Inflammatory macrophage treated with lipopolysaccharide for 4 hours (primary cell): ENCODE measurements at places on chromosomes 7 and 10.
A peak's percentile ranks its signal among the peaks of the same experiment; 100 is the strongest.

DNA sequence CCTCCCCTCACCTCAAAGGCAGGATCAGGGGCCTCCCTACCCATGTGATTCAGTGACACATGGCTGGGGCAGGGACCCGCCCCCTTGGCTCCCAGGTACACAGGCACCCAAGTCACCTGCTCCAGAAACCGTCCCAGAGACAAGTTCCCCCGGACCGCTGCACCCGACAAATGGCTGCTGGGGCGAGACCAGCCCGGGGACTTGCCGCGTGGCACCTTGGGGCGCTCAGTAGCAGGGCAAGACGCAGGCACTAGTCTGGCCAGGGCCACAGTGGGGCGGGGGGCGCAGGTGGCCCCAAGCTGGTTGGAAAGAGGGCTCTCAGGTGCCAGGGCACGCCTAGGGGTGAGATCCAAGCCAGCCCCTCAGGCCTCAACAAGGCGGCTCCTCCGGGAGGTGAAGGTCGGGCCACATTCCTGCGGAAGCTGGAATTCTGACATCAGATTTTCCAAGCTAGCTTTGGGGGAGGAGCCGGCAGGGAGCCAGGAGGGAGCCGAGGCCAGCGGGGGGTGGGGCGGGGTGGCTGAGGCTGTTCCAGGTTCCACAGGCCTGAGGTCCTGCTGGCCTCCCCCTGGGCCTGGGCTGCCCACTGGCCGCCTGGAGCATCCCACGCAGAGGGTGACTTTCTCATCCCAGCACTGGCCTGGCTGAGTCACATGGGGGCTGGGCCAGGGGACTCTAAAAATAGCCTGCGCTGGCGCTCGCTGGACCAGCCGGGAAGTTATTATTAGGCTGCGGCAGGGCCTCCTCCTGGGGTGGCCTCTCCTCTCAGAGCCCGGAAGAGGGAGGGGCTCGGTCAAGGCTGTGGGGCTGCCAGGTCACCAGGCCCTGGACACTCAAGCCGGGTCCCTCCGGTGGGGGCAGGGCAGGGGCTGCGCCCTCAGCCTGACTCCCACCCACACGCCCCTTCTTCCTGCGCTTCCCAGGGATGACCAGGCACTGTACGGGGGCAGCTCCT lies 20.5 kb upstream of the INPP5A start:
- DNase-seq = peak; percentile 67

- DNase-seq = no peak
Observed at GRCh38 chr10:70843776-70844489, 28.2 kb downstream of the SGPL1 start.

DNA sequence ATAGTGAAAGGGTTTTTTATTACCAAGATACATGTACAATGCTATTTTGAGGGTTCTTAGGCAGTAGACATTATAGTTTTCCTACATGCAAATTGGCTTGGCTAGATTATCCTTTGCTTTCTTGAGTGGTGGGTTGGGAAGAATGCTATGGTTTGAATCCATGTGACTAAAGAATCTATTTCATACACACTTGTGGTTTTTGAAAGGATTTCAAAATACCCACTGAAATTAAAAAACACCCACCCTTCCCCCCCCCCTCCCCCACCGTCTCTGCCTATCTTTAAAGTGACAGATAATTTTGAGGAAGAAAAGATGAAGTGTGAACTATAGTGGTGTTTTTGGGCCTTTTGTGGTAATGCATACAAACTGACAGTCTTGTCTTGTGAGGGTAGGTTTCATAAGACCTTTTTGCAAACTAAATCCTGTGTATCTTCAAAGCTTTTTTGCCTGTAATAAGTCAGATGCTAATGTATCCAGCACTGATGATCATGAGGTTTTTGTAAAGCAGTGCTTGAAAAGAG lies 90.9 kb downstream of the TPST1 start:
- peak; percentile 53 for DNase-seq

GRCh38 chr7:47536661-47537611 lies 45.0 kb downstream of the TNS3 start:
- peak; percentile 19 for DNase-seq

DNA sequence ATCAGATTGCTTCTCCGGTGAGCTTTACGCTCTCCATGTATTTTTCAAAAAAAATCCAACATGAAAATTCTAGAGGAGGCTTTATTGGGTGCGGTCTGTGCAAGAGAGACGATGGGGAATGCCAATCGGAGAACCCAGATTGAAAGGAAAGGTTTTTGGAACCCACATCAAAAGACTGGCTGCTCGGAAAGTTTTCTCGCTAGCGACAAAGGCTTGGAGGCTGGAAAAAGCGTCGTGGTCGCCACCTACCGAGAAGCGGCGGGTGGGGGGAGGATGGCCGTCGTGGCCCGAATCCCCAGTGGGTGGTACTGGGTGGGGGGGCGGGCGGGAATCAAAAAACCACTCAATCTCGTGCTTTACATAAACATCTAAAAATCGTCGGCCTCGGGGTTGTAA lies 1.1 kb upstream of the GTF2I start:
- DNase-seq = peak; percentile 43

DNA sequence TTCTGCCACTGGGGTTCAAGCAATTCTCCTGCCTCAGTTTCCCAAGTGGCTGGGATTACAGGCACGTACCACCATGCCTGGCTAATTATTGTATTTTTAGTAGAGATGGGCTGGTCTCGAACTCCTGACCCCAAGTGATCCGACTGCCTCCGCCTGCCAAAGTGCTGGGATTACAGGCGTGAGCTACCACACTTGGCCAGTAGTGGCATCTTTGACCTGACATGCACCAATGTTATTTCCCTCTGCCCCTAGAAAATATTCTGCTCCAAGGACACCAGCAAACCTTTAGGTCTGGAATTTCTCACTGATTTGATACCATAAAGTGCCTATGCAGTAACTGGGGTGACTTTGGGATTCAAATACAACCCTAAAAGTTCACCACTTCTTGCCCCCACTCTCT lies 179.4 kb downstream of the ARID5B start:
- DNase-seq = no peak

DNA sequence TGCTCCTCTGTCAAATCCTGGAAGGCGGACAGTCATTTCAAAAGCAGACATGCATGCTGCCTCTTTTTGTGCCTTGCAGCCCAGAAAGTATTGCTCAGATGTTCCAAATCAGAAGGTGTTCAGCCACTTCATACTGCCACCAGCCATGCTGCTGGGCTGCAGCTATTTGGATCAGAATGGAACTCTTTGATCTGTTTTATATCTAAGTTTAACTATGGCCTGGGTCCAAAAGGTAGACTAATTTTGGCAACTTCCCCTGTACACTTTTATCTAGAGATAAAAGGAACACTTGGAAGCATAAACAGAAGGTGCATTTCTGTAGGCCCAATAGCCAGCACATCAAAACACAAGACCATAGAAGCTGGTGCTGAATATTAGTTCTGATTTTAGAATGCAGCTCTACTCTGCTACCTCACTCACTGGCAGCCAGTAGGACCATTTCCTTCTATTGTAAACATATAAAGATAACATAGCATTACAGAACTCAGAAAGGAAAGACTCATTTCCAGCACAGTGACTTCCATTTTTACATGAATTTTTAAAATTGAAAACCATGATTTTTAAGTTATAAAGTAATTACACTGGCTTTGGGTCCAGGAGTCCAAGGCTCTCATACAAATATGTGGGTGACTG lies 143.1 kb upstream of the CAV2 start:
- no peak for DNase-seq

DNA sequence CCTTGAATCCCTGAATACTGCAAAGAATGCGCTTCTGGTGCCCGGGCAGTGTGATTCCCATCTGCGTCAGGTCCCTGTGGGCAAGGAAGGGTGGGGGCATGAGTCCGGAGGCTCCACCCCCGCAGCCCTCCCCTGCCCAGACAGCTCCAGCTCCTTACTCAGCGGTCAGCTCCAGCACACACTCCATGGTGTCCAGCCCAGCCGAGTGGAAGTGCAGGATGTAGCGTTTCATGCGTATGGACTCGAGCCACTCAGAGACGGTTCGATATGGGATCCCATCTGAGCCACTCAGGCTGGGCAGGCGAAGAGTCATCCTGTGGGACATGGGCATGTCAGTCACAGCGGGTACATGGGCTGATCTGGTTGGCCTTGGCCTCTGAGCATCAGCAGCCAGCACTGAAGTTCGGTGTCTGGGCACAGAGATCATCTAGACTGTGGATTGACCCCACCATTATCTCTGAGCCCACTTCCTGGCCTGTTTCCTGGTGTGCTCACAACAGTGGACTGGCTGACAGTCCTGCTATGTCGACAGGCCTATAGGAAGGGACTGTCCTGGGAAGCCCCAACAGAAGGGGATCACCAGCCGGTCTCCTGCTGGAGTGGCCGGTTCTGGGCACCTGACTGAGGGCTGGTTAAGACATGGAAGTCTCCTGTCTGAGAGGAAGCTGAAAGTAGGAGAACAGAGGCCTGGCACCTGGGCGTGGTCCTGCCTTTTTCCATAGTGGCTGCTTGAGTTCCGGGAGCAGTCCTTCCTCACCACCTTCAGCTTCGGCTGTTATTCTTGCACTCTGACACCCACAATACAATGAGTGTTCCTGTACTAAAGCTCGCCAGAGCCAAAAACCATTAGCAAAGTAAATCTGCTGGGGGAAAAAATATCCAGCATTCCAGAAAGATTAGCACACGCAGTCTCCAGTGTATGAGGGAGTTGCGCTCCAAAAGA lies 10.6 kb downstream of the ZYX start:
- DNase-seq = no peak

DNA sequence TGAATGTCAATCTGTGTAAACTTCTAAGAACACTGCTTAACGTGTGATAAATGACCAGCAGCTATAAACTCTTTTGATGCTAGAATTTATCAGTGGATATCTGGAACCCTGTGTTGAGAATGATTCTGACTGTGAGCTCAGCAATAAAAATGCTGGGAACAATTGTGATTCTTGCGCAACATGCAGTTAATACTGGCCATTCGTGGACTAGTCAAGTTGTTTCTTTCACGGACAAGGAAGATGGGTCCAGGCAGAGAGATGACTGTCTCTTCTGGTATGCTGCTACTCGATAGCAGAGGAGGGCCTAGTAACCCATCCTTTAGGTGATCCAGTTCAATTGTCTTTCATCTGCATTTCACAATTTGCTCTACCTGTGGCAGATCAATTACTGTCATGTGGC lies 394.8 kb upstream of the IGFBP3 start:
- no peak for DNase-seq

- no peak for DNase-seq
Observed at GRCh38 chr7:64990216-64990615, 620 bp downstream of the ZNF117 start.

GRCh38 chr10:27258838-27259812 lies 18.5 kb upstream of the ACBD5 start:
- DNase-seq = no peak

DNA sequence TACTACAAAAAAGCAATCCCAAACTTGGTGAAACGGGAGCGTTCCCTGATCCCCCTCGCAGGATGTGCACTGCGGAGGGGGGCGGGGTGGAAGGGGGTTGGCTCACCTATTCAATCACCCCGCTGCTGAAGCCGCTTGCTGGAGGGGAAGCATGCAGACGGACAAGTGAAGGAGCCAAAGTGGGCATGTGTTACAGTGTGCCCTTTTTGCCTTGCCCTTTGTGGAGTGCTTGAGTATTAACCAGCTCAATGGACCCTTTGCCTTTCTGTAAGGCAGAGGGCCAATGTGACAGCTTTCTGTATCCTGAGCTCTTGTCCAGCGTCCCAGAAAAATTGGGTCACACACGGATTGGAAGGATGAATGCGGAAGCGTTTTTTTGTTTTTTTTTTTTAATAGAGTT lies 348.9 kb upstream of the NPSR1 start:
- no peak for DNase-seq

- DNase-seq = peak; percentile 32
Observed at GRCh38 chr7:41928166-41928565, 225.3 kb upstream of the INHBA start.

DNA sequence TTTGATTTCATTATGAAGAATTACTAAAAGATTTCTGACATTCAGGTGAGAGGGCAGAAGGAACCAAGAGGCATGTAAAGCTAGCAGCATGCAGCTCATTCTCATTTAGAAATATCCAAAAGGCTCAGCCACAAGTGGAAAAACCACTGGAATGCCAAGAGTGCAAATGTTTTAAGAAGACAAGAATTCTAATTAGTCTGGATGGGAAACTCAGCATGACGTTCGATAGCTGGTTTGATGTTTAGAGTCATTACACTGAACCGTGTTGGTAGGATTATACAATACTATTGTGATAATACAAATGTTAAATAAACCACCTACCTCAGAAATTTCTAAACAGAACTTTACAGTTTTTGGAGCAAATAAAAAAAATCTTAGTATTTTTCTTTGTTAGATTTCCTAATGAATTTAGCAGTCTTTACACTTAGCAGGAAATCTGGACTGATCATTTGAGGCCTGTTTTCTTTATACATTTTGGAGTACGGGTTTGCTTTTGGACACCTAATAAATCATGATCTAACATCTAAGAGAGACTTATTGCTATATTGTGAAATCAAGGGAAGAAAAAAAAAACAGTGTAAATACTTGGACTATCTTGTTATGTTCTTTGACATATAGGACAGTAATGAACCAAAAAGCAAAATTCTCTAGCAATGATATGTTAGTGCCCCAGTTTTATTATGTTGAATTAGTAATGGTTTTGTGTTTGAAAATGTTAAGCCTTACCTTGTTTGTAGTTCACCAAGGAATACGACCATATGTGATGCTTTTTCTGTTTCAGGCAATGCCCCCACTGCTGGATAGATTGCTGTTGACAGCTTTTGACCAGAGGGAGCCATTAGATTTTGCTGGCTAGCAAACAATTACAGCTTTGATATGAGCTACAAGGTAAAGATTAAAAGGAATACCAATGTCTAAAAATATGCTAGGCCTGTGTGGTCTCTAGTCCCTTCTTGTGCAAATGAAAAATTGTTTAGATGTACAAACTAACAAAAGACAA lies 354.1 kb upstream of the SEMA3A start:
- DNase-seq = no peak

DNA sequence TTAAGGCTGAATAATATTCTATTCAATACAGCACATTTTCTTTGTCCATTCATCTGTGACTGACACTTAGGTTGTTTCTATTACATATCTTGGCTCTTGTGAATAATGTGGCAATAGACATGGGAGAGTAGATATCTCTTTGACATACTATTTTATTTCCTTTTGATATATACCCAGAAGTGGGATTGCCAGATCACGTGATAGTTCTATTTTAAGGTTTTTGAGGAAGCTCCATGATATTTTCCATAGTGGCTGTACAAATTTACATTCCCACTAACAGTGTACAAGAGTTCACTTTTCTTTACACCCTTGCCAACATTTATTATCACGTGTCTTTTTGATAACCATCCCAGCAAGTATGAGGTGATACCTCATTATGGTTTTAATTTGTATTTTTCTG lies 1114.7 kb downstream of the CNTNAP2 start:
- DNase-seq = no peak

DNA sequence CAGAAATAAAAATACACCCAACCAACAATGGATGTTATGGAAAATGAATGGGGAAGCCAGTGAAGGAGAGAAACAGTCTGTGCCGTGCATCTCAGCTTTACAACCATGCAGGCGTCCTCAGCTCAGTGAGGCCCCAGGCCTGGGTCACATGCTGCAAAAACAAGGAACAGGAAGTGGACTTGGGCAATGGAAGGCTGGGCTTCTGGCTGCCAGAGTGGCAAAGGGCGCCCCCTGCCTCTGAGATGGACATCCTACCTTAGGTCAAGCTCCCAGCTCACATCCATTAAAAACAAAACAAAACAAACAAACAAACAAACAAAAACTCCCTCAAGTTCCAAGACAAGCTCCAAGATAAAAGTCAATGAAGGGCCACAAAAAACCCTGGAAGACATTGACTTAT lies 54.7 kb upstream of the AFAP1L2 start:
- DNase-seq = peak; percentile 59

- DNase-seq = no peak
Observed at GRCh38 chr7:107966711-107967110, 36.2 kb downstream of the LAMB1 start.
